DMS 273 treated with DMSO at 0.1 percent for 48 hours (cell line): ENCODE measurements at places on chromosomes 4 and X.

DNA sequence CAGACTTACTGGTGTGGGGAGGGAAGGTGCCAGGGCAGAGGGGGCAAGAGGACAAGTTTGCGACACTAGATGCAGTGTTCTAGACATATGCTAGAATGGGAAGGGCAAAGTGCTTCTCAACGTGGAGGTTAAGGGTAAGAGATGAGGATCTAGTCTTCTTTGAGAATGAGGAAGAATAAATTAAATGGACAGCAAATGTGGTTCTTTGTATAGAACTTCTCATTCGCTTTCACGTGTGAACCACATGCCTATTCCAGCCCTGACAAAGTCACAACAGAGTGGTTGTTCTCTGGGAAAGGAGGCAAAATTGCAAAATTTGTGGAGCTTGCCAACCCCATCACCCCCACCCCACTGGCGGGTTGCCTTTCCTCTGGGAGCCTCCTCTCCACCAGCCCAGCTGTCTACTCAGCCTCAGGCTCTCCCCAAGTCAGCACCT is 1.5 kb upstream of the ANXA5 start:
- DNase-seq, result no peak

DNA sequence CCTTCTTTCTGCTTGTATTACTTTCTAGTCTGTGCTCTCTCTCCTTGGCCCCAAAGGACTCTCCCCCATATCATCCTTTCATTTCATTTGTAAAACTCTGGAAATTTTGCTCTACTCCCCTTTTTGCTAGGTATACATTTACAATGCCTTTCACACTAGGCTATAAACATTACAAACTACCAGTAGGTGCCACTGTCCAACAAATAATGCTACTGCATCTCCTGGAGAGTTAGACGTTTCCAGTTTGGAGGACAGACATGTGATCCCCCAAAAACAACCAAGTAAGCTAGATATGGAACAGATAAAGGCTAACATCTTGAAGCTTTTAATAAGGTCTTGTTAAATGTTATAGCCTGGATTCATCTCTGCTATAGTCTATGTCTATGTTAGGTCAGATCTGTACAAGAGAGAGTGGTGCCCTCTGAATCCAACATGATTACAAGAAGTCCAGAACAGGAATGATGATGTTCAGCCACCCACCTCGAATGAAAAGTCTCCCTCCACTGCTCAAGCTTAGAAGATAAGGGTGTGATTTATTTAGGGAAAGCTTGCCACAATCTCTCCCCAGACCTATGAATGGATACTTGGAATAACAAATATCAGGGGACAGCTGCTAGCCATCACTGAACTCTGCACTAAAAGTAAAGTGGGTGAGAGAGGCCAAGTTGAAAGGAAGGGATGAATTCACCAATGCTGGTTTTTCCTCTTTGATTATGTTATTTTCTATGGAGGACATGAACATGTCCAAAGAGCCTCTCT is 14.3 kb downstream of the CBR4 start:
- DNase-seq, result no peak

- no peak for DNase-seq
These were observed 213.1 kb upstream of the MID1 start for GRCh38 chrX:10833299-10834169.

GRCh38 chr4:14857981-14858380 is 144.3 kb upstream of the CPEB2 start:
- DNase-seq, result no peak

GRCh38 chr4:87120010-87120409 is 100.4 kb downstream of the KLHL8 start:
- no peak for DNase-seq

DNA sequence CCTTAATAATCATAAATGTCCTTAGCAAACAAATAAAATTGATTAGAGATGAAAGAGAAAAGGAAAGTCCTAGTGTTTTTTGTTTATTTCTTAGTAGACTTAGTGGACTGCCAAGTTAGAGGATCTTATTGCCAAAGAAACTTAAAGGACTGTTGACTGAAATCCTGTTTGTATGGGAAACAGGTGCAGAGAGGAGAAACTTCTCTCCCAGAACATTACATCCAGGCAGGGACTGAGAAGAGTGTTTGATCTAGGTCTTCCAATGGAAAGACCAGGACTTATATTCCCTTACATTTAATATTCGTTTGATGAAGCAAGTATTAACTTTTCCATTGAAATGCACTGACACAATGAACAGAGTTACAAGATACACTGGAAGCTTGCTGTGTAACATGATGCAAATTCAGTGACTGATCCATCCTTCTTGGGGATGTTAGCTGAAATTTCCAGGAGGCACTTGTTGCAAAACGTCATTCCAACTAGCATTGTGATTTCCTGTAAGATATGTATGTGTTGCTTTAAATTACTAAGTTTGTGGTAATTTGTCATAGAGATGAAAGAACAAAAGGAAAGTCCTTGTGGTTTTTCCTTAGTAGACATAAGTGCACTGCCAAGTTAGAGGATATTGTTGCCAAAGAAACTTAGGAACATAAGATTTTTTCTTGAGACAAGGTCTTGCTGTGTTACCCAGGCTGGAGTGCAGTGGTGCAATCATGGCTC is 505.6 kb downstream of the STIM2 start:
- DNase-seq, result no peak

- no peak for DNase-seq
These were observed 151.0 kb downstream of the CAMK2D start for GRCh38 chr4:113610537-113610936.

DNA sequence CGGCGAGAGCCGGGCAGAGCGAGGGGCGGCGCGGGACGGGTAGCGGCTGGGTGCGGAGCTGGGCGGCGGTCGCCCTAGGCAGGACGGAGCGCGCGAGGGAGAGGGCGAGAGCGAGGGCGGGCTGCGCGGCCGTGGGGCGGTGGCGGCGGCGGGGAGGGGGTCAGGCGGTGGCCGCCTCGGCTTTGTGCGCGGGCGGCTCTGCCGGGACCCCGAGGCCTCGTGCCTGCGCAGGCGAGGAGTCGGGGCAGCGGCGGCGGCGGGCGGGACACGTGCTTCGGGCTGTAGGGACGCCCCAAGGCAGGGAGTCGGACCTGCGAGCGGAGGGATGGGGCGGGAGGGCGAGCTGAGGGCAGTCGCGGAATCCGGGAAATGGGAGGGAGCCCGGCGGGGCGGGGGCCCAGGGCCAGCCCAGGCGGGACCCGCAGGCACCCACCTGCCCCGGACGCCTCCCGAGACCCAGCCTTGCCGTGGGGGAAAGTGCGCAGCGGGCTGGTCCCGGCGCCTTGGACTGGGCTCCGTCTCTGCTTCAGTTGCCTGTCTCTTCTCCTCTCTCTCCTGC is 465 bp downstream of the BMPR1B start:
- peak; percentile 41 for DNase-seq

DNA sequence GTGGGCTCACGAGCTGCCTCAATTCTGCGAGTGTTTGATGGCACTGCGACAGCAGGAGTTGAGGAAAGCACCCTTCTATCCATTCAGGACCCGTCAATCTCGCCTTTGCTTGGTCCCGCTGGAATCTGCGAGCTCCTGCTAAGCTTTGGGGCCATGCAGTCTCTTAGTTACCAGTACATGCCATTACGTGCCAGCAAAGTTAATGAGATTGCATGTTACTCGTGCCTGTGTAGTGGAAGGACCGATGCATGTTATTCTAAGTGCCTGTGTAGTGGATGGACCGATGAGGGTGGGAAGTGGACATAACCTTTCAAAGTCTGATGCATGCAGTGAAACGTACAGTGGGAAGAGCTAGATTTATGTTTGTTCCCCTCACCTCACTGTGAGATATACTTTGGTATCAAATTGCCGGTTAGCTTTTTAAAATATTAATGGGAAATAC is 569 bp downstream of the RPS3A start:
- DNase-seq, result no peak

GRCh38 chr4:47942081-47942819 is 27.9 kb upstream of the NFXL1 start:
- no peak for DNase-seq

DNA sequence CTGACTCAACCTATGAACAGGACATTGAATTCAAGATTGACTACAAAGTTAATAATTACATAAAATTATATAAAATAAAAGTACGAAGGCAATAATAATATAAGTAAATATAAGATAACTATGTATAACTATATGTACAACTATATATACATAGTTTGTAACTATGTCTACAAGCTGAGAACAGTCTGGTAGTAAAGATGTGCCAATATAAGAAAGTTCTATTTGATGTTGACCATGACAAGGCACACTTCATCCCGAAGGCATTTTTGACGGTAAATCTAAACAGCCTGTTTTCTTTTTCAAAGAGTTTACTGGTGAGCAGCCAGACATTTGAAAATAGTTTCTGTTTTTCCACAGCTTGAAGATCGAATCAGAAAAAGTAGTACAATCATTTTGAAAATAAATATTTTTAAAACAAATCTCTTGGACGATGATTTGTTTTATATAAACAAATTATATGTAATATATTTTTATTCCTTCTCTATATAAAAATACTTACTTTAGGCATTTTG is 112.9 kb downstream of the CEP44 start:
- DNase-seq, result no peak

- DNase-seq, result peak; percentile 1
These were observed 15.2 kb upstream of the PACRGL start for GRCh38 chr4:20684852-20685763.

- DNase-seq, result peak; percentile 1
These were observed 80.1 kb downstream of the TLL1 start for GRCh38 chr4:165953181-165953580.

GRCh38 chr4:3703677-3704521 is 62.3 kb upstream of the ADRA2C start:
- no peak for DNase-seq

GRCh38 chrX:134628663-134629062 is 29.6 kb downstream of the PLAC1 start:
- DNase-seq, result no peak

- no peak for DNase-seq
These were observed 32.8 kb upstream of the MAGEA4 start for GRCh38 chrX:151879856-151880255.

DNA sequence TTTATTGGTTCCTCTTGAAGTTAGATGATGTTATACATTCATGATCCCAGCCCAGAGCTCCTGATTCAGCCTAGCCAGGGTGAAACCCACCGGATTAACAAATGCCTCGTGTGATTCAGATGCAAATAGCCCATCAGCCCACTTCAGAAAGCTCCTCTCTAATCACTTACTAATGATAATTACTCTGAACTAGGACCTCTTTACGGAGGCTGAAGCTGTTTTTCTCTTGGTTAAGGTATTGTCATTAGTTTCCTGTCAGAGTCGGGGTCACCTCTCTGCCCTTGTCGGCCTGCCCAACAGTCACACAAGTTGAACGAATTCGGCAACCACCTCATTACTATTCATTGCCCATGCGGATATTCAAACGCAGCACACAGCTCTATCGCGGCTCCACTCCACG is 36.6 kb downstream of the ZFP42 start:
- no peak for DNase-seq

DNA sequence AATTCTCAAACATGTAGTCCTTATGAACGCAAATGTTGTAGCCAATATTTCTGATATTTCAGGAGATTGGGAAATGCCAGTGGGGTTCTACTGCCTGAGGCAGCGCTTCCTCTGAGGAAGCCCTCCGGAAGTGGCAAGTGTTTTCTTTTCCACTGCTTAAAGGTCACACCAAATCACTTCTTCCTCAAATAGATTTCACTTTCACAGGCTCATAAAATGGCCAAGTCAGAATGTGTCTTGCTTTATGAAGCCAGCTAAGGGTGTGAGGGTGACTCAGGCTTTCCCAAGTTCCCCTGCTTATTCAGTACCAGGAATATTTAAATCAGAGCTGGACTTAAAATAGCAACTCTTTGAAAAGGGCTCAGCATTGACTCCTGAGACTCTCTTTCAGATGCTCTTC is 514.2 kb upstream of the DIPK2B start:
- DNase-seq, result no peak

- peak; percentile 33 for DNase-seq
These were observed 82.5 kb downstream of the WFS1 start for GRCh38 chr4:6352031-6352692.

DNA sequence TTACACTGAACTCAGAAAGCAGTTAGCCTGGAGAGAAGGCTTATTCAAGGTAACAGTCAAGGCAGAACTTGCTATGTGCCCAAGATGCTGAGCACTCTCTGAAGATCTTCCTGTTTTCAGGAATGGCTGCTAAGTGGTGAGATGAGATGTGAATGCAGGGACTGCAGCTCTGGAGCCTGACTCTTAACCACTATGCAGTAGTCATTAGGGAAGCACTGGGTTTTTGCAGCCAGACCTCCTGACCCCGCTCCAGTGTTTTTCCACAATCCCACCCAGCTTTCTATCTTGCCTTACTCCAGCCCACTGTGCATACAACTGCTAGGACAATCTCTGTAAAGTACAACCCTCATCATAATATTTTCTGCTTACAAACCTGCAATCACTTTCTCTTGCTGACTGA is 95.2 kb upstream of the LNX1 start:
- DNase-seq, result no peak

- DNase-seq, result no peak
These were observed 72.0 kb downstream of the IL1RAPL1 start for GRCh38 chrX:28659269-28659668.

DNA sequence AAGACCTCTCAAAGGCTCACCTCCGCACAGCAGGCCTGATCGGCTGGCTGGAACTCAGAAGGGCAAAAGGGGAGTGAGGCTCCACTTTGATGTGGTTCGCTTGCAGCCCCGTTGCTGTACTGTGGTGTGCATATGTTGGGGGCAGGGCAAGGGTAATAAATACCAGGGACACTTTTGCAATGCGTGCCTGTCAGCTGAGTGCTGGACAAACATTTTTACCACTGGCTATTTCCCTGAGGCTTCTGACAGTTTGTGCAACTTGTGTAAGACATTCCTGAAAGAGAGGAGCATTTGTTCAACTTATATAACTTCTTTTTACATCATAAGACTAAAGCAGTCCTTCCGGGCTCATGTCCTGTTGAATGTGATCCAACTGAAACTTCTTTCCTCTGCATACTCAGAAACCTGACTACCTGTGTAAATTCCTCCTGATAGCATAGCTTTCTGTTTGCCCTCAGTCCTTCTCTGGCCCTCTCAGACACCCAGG is 82.3 kb downstream of the SPRY1 start:
- no peak for DNase-seq

- DNase-seq, result no peak
These were observed 466.8 kb upstream of the TECRL start for GRCh38 chr4:64876021-64876420.

DNA sequence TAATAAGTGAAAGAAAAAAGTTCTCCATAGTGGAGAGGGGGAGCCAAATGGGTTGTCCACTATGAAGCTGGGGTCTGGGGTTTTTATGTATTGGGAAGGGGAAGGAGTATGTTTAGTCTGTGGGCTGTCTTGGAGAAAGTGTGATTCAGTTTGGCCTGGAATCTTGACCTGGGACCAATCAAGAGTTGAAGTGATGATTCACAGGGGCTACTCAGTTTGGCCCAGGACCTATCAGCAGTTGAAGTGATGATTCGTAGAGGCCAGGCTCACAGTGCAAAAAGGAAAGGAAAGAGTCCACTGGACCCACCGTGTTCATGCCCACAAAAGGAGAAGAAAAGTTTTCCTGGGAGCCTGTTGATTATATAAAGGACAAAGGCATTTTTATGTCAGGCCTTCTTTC is 47.3 kb upstream of the RAB9B start:
- DNase-seq, result no peak

DNA sequence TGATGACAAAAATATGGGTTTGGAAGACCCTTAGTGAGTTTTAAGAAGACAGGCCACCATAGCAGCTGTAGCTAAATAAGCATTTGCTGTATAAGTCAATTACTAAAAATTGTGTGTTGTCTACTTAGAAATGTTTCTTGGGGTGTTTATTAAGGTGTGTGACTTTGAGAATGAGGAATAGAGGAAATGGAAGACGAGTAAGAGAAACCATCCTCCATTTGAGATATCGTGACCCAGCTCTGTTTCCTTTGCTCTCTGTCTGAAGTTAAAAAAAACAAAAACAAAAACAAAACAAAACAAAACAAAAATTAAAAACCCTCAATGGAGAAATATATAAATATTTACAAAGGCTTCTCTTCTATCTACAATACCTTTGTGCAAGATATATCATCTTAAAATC is 41.7 kb upstream of the FAM9C start:
- DNase-seq, result no peak
